ENCODE measurements at places on chromosomes 1 and 21.

DNA sequence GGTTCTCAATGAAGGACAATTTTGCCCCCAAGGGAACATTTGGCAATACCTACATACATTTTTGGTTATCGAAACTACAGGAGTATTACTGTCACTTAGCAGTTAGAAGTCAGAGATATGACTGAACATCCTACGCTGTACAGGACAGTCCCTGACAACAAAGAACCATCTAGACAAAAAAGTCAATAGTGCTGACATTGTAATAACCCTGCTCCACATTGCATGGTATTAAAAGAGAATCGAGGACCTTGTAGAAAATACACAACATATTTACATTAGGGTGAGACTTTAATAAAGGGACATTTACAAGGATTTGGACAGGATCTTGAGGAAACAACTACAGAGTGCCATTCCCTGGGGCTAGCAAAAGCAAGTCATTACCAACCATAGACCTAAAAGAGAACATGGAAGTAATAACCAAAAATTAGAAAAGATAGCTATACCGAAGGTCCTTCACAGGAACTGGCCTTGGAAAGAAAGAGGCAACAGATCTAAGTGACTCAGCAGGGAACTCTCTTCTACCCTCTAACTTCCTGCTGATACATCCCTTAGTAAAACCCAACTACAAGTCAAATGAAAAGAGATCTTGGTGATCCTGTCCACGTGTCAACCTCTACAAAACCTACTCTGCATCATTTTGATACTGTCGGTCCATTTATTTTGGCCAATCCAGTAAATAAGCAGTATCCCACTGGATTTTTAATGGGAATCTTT, 40.2 kb downstream of the ANGPTL3 start:
- no peak for DNase-seq

GRCh38 chr1:230140221-230141020, 73.4 kb downstream of the GALNT2 start:
- DNase-seq = peak; percentile 21

DNA sequence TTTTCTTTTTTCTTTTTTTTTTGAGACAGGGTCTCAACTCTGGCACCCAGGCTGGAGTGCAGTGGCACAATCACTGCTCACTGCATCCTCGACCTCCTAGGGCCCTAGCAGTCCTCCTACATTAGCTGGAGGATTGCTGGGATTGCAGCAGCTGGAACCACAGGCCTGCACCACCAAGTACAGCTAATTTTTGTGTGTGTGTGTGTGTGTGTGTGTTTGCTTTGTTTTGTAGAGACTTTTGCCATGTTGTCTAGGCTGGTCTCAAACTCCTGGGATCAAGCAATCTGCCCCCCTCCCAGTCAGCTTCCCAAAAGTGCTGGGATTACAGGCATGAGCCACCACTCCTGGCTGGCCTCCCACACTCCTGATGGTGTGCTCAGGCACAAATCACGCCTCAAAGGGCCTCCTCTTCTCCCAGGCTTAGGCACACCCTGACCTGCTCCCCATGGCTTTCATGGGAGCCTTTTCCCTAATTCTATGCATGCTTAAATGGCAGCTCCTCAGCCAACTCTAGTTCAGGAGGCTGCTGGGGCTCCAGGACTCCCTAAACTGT, 9.4 kb downstream of the FAM229A start:
- no peak for DNase-seq

DNA sequence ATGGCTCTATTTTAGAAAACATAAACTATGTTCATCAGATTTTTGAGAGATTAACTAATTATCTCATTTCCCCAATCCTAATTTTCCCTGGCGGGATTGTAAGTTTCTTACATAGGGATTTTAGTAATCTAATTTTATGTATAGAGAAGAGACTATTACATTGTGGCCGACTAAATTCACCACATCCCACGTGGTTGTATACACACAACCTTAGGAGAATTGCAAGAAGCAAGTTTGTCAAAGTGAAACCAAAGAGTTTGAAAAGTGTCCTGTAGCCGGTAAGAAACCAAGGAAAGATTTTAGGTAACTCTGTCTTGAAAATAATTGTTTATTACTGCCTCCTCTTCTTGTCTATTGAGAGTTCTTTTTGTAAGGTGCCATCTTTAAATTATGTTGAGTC, 550.6 kb downstream of the LTN1 start:
- DNase-seq = no peak

DNA sequence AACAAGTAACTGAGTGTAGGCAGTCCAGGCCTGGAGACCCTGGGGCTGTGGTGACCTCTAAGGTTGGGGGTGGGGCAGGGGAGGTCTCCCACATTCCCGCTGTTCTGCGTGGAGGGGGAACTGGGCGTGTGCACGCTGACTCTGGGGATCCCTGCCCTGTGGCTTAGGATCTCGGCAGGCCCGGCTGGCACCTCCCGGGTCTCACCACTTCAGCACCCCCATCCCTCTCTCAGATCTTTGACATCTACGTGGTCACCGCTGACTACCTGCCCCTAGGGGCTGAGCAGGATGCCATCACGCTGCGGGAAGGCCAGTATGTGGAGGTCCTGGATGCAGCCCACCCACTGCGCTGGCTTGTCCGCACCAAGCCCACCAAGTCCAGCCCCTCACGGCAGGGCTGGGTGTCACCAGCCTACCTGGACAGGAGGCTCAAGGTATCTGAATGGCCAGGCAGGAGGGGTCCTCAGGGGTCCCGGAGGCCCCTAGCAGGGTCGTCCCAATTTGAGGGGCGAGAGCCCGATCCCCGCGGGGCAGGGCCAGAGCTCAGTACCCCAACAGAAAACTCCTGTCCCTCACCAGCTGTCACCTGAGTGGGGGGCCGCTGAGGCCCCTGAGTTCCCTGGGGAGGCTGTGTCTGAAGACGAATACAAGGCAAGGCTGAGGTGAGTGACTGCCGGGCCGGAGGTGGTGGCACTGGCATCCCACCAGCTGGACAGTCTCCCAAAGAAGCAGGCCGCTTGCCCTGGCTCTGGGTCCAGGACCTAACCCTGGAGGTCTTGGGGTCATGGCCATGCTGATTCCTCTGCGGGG, 68.7 kb downstream of the TRIM11 start:
- DNase-seq = no peak

GRCh38 chr1:161159087-161159912, at the start of gene USP21:
USP21 (plus strand) TSS chr1:161159500; CDS start chr1:161160641, 1,141 bp downstream.
- peak; percentile 85 for DNase-seq

- no peak for DNase-seq
Measured at GRCh38 chr1:74160046-74160445, 37.9 kb downstream of the LRRIQ3 start.

- no peak for DNase-seq
Measured at GRCh38 chr1:82978461-82979324, 1020.2 kb downstream of the TTLL7 start.

DNA sequence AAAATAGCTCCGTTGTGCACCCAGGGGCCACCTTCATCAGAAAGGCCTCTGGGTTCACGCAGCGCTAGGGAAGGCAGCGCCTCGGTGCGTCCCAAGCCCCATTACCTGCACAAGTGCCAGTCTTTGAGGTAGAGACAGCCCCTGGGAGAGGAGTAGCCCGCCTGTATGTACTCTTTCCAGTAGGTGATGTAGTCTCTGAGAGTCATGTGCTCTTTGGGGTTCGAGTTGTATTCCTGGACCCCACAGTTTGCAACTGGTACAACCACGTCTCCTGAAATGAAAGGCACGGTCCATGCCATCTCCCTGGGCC, 601 bp downstream of the JMJD4 start:
- DNase-seq = no peak

DNA sequence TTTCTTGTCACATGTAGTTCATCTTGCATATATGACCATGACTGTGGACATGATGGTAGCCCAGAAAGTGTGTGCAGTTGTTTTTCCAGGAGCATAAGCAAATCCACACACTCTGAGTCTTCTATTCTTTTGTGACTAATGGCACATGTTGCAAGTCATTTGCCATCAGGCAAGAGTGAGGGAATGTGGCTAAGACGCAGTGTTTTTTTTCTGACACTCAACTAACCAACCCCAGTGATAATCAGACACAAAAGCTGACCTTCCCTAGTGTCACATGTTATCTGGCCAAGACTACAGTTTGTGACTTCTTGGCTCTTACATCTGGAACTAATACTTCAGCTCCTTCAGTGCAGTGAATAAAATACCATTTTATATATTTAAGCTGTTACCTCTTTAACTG, 108.8 kb downstream of the ITSN1 start:
- DNase-seq = no peak

- DNase-seq = no peak
Measured at GRCh38 chr1:33272930-33273329, 16.6 kb downstream of the ZNF362 start.

GRCh38 chr1:3707298-3707938, 44.8 kb upstream of the CCDC27 start:
- DNase-seq = no peak

DNA sequence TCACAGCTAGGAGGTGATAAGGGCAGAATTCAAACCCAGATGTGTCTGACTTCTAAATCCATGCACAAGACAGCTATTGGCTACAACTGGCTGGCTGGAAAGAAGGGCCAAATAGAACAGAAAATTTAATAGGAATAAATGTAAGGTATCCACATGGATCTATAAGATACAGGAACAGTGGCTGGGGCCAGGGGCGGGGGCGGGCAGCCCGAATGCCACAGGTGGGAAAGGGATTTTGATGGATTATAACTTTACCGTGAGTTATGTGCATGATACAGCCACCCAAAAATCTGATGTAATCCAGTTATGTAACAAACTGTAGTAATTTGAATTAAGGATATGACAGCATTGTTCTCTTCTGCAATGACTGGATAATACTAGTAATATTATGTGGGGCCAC, 87.0 kb upstream of the COA6 start:
- DNase-seq = no peak

- no peak for DNase-seq
Measured at GRCh38 chr21:34796518-34797200, 127.9 kb downstream of the CLIC6 start.

DNA sequence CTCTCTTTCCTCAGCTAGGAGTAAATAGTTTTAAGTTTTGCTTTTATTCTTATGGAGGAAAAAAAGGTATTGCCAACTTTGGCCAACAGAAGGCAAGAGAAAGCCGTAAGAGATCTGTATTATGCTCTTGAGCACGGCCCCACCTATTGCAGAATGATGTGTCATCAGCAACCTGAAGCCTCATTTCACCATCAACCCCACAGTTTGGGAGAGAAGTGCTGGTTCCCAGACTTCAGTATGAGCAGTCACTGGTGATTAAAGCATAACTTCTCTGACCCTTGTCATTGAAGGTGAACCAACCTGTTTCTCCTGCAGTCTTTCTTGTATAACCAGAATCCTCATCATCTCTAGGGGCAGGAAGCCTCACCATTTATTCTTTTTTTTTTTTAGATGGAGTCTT, 100.2 kb downstream of the SIPA1L2 start:
- no peak for DNase-seq

DNA sequence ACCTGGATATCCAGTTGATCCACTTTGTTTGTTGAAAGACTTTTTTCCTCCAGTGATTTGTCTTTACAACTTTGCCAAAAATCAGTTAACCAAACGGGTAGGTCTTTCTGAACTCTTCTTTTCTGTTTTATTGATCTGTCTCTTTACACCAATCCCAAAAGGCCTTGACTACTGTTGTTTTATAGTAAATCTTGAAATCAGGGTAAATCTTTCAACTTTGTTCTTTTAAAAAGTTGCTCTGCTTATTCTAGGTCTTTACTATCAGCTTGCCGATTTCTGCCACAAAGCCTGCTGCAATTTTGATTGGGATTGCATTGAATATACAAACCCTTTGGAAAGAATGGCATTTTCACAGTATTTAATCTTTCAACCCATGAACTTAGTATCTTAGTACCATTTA, 66.6 kb downstream of the ITSN1 start:
- DNase-seq = no peak

DNA sequence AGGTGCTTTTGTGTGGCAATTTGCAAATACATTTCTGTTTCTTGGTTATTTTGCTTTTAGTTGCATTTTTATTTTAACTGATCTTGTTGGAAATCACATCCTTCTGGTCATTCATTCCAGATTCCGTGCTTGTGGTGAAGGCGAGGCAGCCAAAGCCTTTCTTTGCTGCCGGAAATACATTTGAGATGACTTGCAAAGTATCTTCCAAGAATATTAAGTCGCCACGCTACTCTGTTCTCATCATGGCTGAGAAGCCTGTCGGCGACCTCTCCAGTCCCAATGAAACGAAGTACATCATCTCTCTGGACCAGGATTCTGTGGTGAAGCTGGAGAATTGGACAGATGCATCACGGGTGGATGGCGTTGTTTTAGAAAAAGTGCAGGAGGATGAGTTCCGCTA, 34.8 kb upstream of the CD101 start:
- DNase-seq = no peak

DNA sequence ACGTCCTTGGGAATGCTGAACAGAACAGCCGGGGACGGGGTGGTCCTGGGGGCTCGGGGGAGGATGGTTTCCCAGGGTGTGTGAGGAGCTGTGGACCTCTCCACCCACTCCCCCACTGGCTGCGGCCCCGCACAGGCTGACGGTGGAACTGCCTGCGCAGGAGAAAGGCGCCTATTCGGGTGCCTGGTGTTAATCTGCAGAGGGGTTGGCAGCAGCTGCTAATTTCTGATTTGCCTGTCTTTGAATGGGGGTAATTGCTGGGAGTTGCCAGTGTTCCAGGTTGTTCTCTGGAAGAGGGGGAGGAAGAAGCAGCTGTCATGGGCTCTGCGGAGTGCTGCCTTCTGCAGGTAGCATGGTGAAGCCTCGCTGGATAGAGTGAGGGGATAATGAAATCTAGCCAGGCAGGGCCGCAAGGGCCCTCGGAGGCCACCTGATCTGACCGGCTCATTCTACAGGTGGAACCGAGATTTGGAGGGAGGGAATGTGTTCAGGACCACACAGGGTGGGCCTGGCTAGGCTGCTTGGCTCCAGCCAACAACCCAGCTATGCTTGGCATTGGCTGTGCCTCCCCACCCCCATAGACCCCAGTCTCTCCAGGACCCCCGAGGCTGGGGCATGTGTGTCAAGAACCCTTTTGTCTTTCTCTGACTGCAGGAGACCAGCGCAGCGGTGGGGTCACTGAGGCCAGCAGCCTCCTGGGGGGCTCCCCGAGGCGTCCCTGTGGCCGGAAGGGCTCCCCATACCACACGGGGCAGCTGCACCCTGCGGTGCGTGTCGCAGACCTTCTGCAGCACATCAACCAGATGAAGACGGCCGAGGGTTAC, 67.1 kb downstream of the PTPRU start:
- DNase-seq = no peak

DNA sequence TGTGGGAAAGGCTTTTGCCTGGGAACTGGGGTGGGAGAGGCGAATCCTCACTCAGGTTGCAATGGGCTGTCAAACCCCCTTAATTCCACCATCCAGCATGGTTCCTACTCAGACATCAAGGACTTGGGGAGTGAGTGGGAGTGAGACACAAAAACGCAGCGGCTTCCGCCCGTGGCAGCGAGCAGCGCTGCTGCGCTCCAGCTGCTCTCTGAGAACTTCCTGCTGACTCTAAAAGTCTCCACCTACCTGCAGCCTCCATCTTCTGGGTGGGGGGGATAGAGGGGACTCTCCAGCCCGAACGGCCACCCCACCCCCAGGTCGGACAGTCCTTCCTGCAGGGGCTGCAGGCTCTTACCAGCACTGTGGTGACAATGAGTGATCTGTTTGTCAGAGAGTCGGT, 184.4 kb downstream of the GRIK3 start:
- DNase-seq = no peak

DNA sequence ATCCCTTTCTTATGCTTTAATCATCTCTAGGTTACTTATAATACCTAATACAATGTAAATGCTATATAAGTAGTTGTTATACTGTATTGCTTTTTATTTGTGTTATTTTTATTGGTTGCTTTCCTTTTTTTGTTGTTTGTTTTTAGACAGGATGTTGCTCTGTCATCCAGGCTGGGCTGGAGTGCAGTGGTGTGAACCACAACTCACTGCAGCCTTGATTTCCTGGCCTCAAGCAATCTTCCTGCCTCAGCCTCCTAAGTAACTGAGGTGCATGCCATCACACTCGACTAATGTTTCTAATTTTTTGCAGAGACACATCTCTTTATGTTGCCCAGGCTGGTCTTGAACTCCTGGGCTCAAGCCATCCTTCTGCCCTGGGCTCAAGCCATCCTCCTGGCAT, 26.9 kb downstream of the KRTAP19-8 start:
- no peak for DNase-seq
